Endodermal cell (in vitro differentiated cells): ENCODE measurements at places on chromosomes 6 and 20.

- no peak for DNase-seq
Measured at GRCh38 chr6:21265730-21266044, 327.9 kb upstream of the SOX4 start.

GRCh38 chr6:35786810-35787209, 6.0 kb downstream of the CLPSL1 start:
- no peak for DNase-seq

GRCh38 chr6:88164061-88164460, 2.1 kb downstream of the CNR1 start:
- DNase-seq, result no peak

- no peak for DNase-seq
Measured at GRCh38 chr6:72322771-72323170, 299.1 kb upstream of the KCNQ5 start.

DNA sequence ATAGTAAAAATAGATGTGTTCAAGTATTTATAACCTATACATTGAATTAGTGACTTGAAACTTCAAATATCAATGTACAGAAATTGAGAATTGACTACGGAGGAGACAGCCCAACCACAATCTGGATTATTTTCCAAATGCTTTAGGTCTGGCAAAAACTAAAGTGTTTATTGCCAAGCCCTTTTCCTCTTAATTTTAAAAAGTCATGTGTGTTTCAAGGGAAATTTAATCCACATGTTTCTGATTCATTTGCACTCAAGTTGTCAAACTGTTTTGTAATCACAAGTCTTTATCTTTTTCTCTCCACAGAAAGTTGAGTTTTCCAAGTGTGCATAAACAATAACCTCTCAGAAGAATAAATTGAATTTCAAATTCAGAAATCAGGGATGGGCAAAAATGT, 350.8 kb upstream of the RSPO3 start:
- DNase-seq, result no peak

- DNase-seq, result no peak
Measured at GRCh38 chr20:45080867-45081624, 19.9 kb downstream of the KCNS1 start.

GRCh38 chr6:8441452-8441851, 6.1 kb upstream of the SLC35B3 start:
- DNase-seq, result no peak
